Kidney tubule cell (primary cell): ENCODE measurements at places on chromosomes 13 and 19.

DNA sequence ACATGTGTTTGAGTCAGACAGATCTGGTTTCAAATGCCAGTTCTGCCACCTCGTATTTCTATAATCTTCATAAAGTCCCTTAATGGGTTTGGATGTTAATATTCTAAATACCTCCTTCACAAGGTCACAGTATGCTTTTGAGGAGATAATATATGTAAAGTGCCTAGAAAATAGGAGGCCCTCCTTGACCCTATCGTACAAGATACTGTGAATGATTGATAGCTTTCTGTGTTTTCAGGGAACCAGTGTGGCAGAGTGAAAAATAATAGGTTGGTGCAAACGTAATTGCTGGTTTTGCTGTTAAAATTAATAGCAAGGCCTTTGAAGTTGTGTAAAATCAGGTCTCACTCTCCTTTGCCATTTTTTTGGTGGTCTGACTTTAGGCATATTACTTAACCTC, 77.5 kb upstream of the SCEL start:
- no peak for DNase-seq

- DNase-seq, result peak; percentile 36
Measured at GRCh38 chr19:20912973-20913372, 10.1 kb upstream of the ZNF85 start.

DNA sequence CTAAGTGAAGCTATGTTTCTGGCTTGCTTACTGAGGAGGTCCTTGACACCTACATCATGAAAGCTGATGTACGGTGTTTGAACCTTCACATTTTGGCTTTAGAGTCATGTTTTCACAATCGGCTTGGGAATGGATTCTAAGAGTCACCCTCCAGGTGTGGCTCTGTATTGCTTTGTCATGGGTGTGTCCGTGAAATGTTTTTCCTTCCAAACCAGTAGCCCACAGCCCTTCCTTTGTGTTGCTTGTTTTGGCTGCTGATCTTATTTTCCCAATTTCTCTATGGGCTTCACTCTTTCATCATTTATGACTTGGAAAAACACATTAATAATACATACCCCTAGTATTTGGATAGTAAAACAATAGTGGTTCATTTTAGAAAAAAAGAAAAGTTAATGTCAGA, 240.6 kb downstream of the GGACT start:
- no peak for DNase-seq

DNA sequence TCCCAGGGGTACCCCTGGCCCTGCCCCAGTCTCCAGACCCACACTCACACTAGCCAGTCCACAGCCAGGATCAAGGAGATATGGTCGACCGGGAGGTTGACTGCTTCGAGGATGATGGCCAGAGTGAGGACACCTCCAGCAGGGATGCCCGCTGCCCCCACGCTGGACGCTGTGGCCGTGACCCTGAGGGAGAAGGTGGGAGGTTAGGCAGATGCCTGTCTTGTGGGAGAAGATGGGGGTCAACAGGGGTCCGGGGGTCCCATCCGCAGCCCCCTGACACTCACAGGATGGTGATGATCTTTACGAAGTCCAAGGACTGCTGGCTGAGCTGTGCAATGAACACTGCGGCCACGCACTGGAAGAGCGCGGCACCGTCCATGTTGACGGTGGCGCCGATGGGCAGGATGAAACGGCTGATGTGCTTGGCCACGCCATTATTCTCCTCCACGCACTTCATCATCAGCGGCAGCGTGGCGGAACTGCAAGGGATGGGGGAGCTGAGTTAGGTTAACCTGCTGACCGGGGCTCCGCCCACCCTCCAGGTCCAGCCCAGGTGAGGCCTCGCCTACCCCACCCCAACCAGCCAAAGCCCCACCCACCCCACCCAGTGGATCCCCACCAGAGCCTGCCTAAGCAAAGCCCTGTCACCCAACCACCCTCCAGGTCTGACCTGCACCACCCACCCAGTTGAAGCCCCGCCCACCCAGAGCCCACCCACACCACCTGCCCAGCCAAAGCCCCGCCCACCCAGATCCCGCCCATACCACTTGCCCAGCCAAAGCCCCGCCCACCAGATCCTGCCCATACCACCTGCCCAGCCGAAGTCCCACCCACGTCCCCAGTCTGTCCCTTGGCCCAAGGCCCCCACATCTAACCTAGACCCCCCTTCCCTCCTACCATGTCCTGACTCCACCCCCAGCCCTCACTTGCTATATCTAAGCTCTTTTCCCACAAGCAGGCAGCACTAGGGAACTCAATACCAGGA, 11.2 kb downstream of the SLC1A5 start:
- no peak for DNase-seq

GRCh38 chr13:103291798-103292572, 225.8 kb upstream of the SLC10A2 start:
- DNase-seq, result no peak

- DNase-seq, result no peak
Measured at GRCh38 chr19:29564574-29565005, 38.8 kb downstream of the VSTM2B start.

GRCh38 chr13:112779856-112780604, 90.2 kb downstream of the ATP11A start:
- peak; percentile 67 for DNase-seq

DNA sequence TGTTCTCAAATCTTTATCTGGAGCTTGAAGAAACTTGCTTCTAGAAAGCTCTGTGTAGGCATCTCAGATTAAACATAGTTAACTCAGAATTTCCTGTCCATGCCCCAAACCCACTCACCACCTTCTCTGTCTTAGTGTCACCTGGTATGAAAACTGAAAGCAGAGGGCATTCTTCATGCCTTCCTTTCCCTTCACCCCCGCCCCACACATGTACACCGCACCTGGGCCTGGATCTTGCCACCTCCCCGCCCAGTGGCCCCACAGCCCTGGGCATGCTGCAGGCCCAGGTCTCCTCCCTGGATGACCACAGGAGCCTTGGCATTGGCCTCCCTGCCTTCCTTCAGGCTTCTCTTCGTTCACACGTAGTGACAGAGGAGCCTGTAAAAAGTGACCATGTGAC, 15.8 kb downstream of the CFAP97D2 start:
- DNase-seq, result no peak

DNA sequence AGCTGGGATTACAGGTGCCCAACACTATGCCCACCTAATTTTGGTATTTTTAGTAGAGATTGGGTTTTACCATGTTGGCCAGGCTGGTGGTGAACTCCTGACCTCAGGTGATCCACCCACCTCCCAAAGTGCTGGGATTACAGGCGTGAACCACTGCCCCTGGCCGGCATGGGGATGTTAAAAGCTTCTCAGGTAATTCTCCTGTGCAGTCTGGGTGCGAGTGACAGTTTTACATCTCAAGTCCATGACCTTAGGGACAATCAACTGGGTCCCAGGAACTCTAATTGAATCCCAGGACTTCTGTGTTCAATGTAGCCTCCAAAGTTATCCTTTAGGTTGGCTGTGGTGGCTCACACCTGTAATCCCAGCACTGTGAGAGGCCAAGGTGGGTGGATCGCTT, 100.1 kb upstream of the TSHZ3 start:
- no peak for DNase-seq

DNA sequence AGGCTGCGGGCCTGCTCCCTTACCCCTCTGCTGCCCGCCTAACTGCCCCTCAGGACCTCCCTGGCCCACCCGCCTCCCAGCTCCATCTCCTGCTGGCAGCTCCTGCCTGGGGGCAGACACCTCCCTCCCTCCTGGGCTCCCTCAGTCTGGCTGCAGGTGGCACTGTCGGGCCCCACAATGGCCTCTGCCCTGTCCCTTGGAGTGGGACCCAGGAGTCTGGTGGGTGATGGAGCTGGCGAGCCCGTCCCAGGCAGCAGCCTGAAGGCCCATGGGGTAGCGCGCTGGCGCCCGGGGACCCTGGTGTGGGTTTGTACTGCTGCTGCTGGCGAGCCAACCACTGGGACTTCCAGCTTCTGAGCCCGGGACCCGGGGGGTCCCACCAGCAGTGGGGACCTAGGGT, 83.6 kb downstream of the KDM4B start:
- no peak for DNase-seq

GRCh38 chr13:30409886-30410704, 12.2 kb upstream of the UBE2L5 start:
- peak; percentile 67 for DNase-seq

GRCh38 chr19:55704494-55705245, 29.6 kb downstream of the EPN1 start:
- no peak for DNase-seq

GRCh38 chr13:48901781-48902180, 73.9 kb upstream of the FNDC3A start:
- DNase-seq, result no peak

GRCh38 chr19:12921047-12921446, 2.0 kb upstream of the SYCE2 start:
- no peak for DNase-seq

- no peak for DNase-seq
Measured at GRCh38 chr13:76489274-76489673, 396.9 kb downstream of the KCTD12 start.

GRCh38 chr13:86567119-86567518, 767.9 kb upstream of the SLITRK6 start:
- no peak for DNase-seq

- no peak for DNase-seq
Measured at GRCh38 chr19:17200408-17201079, 14.6 kb upstream of the USE1 start.

GRCh38 chr19:38658462-38659306, 11.2 kb downstream of the ACTN4 start:
- peak; percentile 99 for DNase-seq

- no peak for DNase-seq
Measured at GRCh38 chr19:8566855-8567254, 10.4 kb downstream of the MYO1F start.

DNA sequence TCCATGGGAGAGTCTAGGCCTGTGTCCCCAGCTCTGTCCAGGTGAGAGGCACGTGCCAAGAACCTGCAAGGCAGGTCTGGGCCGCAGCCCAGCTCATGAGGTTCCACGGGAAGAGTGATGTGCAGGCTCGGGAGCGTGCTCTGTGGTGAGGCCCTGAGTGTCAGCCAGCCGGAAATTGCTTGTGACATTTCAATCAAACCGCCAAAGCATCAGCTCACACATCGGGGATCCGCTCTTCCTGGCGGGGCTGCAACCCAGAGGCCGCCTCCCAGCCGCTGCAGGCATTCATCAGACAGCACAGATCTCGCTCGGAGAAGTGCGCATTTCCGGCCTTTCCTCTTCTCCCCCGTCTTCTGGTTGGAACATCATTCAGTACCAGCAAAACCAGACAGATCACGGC, 109.3 kb downstream of the KDM4B start:
- no peak for DNase-seq

DNA sequence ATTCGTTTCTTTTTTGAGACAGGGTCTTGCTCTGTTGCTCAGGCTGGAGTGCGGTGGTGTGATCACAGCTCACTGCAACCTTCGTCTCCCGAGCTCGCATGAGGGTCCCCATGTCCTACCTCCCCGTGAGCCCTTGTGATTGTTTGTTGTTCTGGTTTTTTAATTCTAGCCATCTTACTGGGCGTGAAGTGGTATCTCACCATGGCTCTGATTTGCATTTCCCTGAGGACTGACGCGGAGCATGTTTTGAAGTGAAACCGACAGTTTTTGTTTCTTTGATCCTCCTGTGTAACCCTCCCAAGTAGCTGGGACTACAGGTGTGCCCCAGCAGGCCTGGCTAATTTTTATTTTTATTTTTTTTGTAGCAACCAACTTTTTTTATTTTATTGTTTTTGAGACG, 21.7 kb downstream of the GNG7 start:
- no peak for DNase-seq

GRCh38 chr19:13803038-13803437, 7.8 kb downstream of the ZSWIM4 start:
- no peak for DNase-seq

DNA sequence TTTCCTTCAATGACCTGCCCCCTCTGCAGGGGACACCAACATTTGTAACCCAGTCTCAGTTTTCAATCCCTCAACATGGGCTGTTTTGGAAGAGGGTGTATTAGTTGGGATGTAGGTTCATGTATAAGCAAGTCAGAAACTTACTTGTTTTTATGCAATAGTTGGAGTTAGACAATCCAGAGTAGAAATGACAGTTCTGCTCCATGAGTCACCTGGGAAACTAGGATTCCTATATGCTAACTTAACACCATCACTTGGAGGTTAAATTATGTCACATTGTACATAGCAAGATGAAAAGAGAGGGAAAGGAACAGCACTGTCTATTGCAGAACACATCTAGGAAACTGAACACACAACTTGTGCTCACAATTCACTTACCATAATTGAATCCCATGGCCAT, 436.4 kb downstream of the RFC3 start:
- no peak for DNase-seq
